ENCODE measurements at places on chromosomes 11 and 22. TPM values are rescaled to one million over a fixed set of nuclear protein-coding genes. Genes with fewer than 3 reads are reported as not detected.

DNA sequence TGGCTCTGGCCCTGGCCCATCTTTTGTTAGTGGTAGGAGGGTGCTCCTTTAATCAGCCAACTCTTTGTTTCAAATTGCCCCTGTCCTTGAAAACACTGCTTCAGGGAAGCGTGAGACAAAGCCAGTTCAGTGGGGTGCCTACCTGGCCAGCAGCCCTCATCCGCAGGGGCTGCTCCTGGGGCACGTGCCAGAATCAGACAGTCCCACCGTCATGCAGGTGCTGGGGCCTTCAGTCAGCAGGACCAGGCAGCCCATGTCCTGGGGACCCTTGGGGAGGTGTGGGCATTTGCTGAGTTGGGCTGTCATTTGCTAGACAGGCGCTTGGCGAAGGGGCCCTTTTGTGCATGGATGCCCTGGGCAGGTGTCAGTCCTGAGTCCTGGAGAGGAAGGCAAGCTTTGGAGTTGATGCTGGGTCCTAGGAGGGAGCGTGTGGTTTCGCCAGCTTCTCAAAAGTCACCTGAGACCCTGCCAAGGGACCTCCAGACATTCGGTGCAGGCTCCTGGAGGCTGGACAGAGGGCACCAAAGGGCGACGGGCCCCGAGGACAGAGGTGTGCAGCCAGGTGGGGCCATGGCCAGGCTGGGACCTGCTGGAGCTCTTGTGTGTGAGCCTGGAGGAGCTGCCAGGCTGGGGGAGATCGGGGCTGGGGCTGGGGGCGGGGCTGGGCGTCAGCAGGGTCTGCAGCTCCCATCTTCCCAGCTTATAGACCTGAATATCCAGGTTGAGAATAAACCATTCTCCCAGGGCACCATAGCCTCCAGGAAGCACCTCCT lies 15.0 kb upstream of the RTN4R start:
- no peak for DNase-seq

DNA sequence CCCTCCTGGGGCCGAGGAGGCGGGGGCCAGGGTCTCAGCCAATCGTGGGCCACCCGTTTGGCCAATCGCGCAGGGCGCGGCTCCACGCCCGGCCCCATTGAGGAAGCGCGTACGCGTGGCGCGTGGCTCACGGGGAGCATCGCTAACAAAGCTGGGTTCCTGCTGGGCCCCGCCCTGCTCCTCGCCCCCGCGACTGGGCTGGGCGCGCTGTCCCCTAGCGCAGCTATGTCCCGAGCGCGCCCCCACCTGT lies 614 bp upstream of the ASCL2 start:
- DNase-seq, result peak; percentile 43

RASGRP2 gene
- total RNA-seq, result 0.08 TPM

DNA sequence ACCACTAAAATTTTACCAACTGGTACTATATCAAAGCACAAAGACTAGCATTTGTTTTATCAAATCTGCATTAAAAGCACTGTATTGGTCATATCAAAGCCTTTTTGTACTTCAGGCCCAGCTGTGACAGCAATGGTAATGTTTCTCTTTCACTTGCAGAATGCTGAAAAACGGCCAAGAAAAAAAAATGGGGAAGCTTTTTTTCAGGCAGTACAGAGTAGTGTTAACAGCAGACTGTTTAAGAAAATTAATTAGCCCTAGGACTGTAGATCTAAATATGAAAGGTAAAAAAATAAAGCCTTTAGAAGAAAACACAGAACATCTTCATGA lies 33.3 kb downstream of the DENND5A start:
- peak; percentile 29 for DNase-seq

DNA sequence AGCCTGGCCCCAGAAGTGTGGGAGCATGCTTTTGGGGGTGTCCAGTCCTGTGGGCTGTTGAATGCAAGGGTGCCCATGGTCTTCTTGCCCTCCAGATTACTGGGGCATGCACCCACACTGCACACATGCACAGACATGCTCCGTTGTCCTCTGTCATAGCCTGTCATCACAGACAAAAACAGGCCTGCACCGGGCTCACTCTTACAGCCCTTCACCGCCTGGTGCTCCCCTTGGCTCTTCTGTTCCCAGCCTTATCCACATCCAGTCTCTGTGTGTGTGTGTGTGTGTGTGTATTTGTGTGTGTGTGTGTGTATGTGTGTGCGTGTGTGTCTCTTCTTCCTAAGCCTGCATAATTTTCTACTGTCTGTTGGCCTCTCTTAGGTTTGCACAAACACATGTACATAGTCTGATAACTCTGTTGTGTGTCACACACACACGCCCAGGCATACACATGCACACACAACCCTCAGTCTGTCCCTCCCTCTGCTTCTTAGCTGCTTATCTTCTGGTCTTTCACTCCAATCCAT lies 23.4 kb upstream of the NECTIN1 start:
- no peak for DNase-seq

DNA sequence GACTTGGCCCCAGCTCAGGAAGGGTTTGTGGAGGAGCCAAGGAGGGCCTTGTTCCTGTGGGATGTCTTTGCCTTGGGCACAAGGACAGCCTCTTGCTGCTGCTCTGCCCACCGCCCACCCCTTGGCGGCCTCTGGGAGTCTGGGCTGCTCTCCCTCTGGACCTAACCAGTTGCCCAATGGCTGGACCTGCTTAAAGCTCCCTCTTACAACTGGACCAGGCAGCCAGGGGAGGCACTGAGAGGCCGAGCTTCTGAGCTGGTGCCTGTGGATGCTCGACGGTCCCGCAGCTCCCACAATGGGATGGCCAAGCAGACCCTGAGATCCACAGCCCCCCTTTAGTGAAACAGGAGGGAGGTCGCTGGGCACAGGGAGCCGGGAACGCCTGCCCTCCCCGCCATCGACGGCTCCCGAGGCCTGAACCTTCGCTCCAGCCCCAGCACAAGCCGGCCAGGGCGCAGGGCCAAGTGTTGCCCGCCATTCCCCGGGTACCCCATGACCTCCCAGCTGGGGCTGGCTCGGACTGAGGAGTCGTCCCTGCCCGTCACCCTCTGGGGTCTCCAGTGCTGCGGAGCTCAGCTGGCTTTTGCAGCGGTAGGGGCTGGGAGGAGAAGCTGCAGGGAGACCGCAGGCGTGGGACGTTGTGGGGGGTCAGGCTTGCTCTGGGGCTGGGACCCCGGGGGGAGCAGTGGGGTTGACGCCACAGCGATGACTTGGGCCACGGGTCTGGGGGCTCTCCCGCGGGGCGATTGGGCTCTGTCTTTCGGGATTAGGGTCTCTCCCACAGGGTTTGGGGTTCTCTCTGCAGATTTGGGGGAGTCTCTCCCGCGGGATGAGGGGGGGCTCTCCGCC lies 584 bp upstream of the GAL start:
- DNase-seq, result peak; percentile 58

Data from SJSA1 (cell line).